HTR-8/SVneo (cell line): ENCODE measurements at places on chromosomes 16 and 17.

GRCh38 chr16:7397901-7398300, 65.3 kb downstream of the RBFOX1 start:
- DNase-seq: no peak

- no peak for DNase-seq
These were observed 12.4 kb downstream of the CCDC47 start for GRCh38 chr17:63760771-63761539.

GRCh38 chr16:23896832-23897821, 61.3 kb downstream of the PRKCB start:
- no peak for DNase-seq

DNA sequence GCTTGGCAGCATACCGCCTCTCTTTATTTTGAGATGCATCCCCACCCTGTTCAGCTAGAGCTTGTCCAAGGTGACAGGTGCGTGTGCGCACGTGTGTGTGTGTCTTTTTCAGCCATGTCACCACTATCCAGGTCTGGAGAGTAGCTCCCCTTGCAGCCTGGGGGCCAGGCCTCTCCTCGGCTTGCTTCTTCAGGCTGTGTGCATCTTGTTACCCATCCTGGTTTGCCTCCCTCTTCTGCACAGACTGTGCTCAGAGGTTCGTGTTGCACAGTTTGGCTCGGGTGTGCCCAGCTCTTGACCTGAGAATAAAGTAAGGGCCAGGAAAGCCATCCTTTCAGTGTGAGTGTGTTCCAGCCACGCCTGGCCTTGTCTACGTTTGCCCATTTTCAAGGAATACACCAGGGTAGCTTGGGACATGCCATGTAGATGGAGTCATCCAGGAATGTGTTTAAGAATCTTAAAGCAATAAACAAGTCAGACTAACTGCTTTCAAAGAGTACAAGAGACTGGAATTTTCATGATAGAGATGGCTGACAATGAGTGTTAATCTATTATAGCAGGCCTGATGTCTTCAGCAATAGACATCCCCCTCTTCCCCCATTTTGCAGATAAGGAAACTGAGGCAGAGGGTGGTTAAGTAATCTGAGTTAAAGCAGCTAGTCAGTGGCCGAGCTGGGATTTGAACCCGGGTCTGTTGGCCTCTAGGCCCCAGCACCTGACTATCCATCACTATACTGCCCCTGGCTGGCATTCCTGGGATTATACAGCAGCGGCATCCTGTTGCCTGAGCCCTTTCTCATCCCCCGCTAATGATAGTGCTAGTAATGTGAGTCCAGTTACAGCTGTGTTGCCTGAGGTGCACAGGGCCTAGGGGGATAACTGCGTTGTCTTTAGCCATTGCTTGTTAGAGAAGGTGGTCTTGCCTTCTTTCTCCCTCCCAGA, 77.9 kb downstream of the KSR1 start:
- DNase-seq: peak; percentile 72

- DNase-seq: no peak
These were observed 834 bp upstream of the STAT3 start for GRCh38 chr17:42389135-42389417.

- no peak for DNase-seq
These were observed 37.4 kb upstream of the CCL1 start for GRCh38 chr17:34400301-34400931.

DNA sequence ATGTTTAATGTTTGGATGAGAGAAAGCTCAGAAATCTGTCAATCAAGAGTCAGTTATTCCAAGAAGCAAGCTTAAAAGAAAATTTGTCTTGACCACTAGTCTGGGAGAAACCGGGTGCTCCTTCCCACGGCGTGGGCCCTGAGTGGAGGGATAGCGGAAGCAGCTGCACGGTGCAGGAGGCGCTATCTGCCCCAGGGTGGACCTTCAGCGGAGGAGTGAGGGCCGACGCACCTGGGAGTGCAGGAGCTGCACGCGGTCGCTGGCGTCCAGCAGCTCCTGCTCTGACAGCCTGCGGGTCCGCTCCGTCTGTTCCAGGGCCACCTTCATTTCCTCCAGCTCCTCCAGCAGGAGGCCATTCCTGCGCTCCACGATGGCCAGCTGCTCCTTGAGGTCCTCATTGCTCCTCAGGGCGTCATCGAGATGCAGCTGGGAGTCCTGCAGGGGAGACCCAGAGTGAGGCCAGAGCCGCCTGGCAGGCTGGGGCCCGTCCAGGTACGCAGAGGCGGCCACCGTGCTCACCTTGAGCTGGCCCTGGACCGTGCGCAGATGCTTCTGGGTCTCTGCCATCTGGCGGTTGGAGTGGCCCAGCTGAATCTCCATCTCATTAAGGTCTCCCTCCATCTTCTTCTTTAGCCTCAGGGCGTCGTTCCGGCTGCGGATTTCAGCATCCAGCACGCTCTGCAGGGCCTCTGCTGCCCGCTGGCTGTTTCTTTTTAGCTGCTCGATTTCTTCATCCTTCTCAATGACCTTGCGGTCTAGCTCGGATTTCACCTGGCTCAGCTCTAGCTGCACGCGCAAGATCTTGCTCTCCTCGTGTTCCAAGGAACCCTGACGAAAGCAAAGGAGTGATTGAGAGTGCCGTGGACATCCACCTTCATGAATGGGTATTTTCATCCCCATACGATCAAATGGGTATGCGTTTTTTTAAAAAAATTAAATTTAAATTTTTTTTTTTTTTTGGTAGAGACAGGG, 63.5 kb downstream of the MYH13 start:
- DNase-seq: no peak

- DNase-seq: no peak
These were observed 28.3 kb downstream of the ARSG start for GRCh38 chr17:68319410-68320162.

DNA sequence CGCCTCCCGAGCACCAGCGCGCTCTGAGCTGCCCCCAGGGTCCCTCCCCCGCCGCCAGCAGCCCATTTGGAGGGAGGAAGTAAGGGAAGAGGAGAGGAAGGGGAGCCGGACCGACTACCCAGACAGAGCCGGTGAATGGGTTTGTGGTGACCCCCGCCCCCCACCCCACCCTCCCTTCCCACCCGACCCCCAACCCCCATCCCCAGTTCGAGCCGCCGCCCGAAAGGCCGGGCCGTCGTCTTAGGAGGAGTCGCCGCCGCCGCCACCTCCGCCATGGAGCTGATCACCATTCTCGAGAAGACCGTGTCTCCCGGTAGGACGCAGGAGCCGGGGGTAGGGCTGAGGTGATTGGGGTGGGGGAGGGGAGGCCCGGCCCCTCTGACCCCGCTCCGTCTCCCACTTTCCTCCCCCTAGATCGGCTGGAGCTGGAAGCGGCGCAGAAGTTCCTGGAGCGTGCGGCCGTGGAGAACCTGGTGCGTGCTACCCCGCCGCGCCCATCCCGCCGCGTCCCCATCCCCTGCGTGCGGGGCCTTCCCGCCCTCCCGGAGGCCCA, 329 bp downstream of the KPNB1 start:
- peak; percentile 47 for DNase-seq

DNA sequence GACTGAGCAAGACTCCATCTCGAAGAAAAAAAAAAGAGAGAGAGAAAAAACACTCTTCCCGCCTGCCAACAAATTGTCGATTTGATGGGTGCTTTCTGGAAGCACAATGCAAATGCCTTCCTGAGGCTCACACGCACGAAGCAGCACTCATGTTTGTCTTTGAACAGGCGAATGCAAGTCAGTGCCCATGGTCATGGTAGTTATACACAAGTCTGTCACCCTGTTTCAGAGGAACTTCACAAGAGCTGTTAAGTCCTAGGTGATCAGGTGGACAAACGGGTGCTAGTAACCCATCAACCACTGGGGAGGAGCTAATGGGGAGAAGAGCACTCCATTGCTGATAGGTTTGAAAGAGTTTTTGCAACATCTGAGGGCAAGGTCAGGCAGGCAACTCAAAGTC, 6.5 kb upstream of the DNAI2 start:
- no peak for DNase-seq

GRCh38 chr17:71976011-71976649, 144.7 kb upstream of the SOX9 start:
- DNase-seq: peak; percentile 92

- no peak for DNase-seq
These were observed 168.0 kb downstream of the AHSP start for GRCh38 chr16:31695667-31696066.

GRCh38 chr17:73749337-73749823, 105.1 kb upstream of the SDK2 start:
- DNase-seq: no peak

GRCh38 chr17:67655478-67656148, 62.1 kb upstream of the NOL11 start:
- DNase-seq: no peak

- DNase-seq: no peak
These were observed 12.5 kb downstream of the ADCY9 start for GRCh38 chr16:4103745-4104144.

- DNase-seq: peak; percentile 92
These were observed 54.1 kb downstream of the VAC14 start for GRCh38 chr16:70746708-70747424.

- peak; percentile 18 for DNase-seq
These were observed 834 bp upstream of the TXNDC11 start for GRCh38 chr16:11743308-11744074.

GRCh38 chr17:56777859-56778258, 55.9 kb downstream of the C17orf67 start:
- DNase-seq: no peak

GRCh38 chr16:72722552-72722951, 325.4 kb downstream of the ZFHX3 start:
- DNase-seq: no peak
